NCI-H2227 treated with DMSO at 0.1 percent for 48 hours (cell line): ENCODE measurements at places on chromosomes 12 and 14.

GRCh38 chr12:46332260-46332659 lies 40.3 kb downstream of the SLC38A2 start:
- no peak for DNase-seq

DNA sequence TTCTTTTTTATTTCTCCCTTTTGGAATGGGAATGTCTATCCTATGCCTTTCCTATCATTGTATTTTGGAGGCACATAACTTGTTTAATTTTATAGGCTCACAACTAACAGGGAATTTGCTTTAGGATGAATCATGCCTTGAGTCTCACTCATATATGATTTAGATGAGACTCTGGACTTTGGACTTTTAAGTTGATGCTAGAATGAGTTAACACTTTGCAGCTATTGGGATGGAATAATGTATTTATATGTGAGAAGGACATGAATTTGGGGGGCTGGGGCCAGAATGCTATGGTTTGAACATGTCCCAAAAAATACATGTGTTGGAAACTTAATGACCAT lies 365.3 kb downstream of the ZFP36L1 start:
- no peak for DNase-seq

- DNase-seq: no peak
Observed at GRCh38 chr12:82438356-82438755, 80.0 kb downstream of the METTL25 start.

DNA sequence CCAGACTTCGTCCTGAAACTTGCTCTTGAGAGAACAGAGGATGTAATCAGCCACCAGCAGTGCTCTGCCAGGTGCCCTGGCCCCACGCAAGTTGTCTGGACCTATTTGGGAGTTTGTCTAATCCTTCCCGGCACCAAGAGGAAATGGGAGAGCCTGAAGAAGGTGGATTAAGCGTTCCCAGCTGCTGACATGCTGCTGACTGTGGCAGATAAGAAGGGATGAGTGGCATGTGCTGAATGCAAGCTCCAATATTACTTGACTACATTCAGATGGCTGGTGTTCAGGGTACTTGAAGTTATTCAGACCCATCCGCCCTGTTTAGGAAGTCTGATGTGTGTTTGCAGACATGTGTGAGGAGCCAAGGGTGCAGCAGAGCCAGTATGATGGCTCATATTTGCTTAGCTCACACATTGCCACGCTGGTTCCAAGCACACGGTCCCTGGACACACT lies 440.6 kb upstream of the CCDC196 start:
- no peak for DNase-seq

- peak; percentile 10 for DNase-seq
Observed at GRCh38 chr14:56648508-56649301, 69.1 kb downstream of the TMEM260 start.

GRCh38 chr12:46318037-46318436 lies 49.2 kb upstream of the SLC38A1 start:
- no peak for DNase-seq

DNA sequence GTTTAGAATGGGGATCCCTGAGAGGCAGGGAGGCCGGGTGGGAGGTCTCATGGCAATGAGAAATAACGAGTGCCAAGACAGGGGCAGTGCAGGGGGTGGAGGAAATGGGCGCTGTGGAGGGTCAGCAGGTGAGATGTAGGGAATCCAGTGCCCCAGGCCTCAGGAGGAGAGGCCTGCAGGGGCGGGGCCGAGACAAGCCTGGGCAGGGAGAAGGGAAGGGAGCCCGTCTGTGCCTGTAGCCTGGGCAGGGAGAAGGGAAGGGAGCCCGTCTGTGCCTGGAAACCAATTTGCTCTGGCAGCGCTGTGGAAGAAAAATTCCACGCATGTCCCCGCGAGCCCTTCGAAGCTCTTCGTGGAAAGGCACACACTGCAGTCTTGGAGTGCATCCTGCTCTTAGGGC lies 10.6 kb upstream of the NCOR2 start:
- no peak for DNase-seq

- DNase-seq: no peak
Observed at GRCh38 chr14:61636291-61636690, 59.0 kb upstream of the HIF1A start.

- DNase-seq: no peak
Observed at GRCh38 chr14:56094076-56094475, 24.1 kb upstream of the PELI2 start.

DNA sequence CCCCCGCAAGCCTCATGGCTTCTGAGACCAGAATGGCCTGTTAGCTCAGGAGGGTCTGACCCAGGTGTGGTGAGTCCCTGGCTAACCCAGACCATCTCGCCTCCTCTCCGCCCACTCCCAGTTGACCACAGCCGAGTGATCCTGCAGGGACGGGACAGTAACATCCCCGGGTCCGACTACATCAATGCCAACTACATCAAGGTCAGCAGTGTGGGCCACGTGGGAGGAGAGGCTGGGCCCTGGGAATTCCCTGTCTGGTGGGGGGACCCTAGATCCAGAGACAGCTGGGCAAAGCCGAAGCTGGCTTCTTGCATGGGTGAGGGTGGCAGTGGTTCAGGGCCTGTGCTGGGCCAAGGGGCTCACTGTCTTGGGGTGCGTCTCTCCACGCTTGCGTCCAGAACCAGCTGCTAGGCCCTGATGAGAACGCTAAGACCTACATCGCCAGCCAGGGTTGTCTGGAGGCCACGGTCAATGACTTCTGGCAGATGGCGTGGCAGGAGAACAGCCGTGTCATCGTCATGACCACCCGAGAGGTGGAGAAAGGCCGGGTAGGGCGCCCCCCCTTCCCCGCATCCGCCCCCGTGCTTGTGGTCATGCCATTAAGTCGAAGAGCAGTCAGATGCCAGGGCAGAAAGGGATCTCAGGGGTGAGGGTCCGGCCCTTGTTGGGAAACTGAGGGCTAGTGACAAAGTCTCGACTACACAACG lies 5.0 kb downstream of the PTPN6 start:
- DNase-seq: no peak

- DNase-seq: no peak
Observed at GRCh38 chr12:92085736-92086040, 60.0 kb downstream of the BTG1 start.

DNA sequence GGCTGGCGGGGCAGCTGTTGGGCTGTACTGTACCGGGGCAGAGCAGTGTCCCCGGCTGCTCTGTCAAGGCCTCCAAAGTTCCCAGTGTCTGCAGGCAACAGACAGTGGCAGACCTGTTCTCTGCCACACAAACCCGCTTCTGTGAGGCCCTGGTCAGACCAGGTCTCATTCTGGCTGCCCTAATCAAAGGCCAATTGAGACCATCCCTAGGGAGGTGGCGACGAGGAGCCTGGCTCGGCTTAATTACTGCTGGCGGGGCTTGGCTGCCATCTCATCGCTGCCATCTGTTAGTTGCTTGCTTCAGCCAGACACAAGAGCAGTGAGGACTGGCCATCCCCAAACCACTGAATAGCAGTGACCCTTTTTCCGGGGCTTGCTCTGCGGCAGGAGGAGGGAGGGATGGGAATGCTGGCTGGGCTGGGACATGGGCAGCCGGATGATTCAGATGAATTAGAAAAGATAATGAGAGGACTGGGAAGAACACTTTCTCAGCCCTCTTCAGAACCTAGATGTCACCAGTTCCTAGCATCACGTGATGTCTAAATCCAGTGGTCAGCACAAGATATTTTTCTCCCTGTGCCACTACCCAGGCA lies 24.5 kb downstream of the ERG28 start:
- DNase-seq: peak; percentile 7

DNA sequence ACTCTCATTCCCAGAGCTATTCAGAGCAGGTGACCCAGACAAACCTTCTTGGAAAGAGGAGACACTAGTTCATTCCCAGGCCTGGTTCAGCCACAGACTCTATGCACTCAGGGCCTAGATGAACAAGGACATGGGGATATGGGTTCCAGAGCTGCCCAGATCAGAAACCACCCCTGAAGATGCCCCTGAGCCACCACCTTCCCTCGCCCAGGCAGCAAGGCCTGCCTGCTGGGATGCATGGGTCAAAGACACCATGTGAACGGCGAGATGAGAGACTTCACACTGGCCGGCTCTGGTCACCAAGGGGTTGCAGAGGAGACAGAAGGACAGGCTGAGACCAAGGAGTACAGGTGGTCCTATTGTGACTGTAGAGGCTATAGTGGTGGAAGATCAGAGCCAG lies 4.1 kb downstream of the SERPINA12 start:
- no peak for DNase-seq

GRCh38 chr12:121766290-121767039 lies 27.0 kb downstream of the RHOF start:
- no peak for DNase-seq

- DNase-seq: no peak
Observed at GRCh38 chr12:8648576-8649205, 13.9 kb downstream of the MFAP5 start.

GRCh38 chr14:75821831-75822521 lies 159.8 kb downstream of the TGFB3 start:
- DNase-seq: no peak

DNA sequence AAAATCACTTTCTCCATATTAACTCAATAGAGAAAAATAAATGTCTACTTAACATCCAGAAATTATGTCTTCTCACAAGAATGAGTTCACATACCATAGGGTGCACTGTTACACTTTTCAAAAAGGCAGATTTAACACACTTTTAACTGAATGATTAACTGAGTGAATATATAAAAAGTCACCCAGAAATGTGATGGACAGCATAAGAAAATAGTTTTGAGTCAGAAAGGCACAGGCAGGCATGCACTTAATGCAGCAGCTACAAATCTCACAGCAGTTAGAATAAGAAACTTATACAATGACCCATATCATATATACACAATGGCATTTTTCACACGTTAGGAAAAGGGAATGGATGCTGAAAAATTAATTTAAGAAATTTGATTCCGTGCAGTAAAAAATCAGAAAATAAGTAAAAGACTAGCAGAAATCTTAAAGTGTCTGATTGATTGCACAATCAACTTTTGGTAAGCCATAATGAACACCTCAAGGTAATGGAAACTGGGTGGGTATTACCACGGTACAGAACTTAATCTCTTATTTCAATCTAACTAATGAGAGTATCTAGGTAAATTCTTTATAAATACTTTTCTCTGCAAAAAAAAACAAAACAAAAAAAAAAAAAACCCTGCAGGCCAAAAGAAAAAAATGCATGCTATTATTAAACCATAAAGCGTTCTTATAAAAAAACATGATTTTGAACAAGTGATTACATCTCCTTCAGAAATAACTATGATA lies 3.5 kb downstream of the MED13L start:
- no peak for DNase-seq

- no peak for DNase-seq
Observed at GRCh38 chr14:90319634-90320541, 11.9 kb downstream of the NRDE2 start.

GRCh38 chr14:33150666-33151428 lies 212.2 kb downstream of the NPAS3 start:
- no peak for DNase-seq

DNA sequence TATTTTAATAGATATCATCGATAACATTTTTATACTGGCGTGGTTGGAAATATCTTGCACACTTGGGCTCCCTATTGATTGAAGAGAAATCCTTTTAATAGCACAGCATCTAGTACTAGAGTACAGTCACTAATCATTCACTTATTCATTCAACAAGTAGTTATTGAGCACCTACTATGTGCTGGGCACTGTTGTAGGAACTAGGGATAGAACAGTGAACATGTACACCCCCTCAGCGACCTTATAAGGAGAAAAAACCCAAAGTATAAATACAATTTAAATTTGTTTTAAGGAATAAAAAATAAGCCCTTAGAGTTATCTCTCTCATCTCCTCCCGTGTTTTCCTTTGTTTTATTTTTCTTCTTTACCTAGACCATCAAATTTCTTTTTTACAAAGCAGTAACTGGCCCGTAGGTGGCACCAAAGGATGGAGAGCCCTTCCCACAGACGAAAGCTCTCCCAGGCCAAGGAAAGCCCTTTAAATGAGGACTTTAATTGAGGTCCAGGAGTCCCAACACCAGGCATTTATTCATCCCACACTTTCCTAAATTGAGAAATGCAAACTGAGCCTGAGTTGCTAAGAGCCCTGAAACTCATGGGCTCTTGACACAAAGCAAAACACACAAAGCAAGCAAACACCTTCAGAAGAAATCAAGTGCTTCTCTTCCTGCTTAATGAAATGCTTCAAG lies 29.0 kb downstream of the PEBP1 start:
- DNase-seq: peak; percentile 25

- DNase-seq: no peak
Observed at GRCh38 chr12:53105712-53106439, 2.6 kb downstream of the SOAT2 start.

- DNase-seq: no peak
Observed at GRCh38 chr12:99110212-99110611, 465.1 kb downstream of the APAF1 start.

DNA sequence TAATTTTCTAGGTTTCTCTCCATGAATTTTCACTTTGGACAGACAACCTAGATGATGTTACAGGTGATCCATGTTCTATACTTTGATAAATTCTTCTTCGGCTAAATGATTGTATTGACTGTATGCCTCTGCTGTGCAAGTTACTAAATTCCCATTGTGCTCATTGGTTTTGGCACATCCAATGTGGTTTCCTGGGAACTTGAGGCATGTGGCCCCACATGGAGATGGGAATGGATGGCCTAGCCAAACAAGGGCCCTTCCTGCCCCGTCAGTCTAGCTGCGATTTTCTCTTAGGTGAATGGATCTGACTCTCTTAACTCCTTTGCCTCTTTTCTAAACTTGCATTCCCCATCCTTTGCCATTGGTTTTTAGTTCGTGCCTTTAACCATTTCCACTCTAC lies 186.2 kb downstream of the PELI2 start:
- no peak for DNase-seq

GRCh38 chr12:115638733-115639647 lies 638.5 kb downstream of the MED13L start:
- no peak for DNase-seq

DNA sequence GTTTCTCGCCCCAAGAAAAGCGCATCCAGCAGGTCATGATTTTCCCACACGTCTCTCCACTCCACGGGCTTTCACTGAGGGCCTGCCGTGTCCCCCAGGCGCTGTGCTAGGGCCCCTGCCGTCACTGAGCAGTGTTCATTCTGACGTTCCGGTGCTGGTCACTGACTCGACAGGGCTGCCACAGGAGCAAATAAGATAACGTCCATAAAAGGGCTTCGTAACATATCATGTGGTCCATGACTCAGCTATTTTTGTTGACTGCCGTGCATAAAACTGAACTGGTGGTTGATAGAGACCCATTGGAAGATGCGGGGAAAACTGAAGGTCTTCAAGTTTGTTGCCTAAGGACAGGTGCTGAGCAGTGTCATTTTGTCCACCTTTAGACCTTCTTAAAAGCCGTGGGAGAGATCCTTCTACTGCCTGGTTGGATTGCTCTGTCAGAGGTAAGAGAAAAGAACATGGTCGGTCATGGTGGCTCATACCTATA lies 46.3 kb downstream of the ADGRD1 start:
- no peak for DNase-seq

- DNase-seq: no peak
Observed at GRCh38 chr14:74500417-74501134, 7.0 kb downstream of the ISCA2 start.

- DNase-seq: no peak
Observed at GRCh38 chr14:102516531-102517391, 7.2 kb upstream of the ANKRD9 start.

GRCh38 chr12:129862561-129863175 lies 41.2 kb downstream of the TMEM132D start:
- no peak for DNase-seq

- DNase-seq: no peak
Observed at GRCh38 chr14:67319142-67319541, 40.5 kb downstream of the ATP6V1D start.
